ENCODE measurements at places on chromosomes 1 and 21. TPM values are rescaled to one million over a fixed set of nuclear protein-coding genes. Genes with fewer than 3 reads are reported as not detected.

The TMEM200B gene
- 14.3 TPM for polyA plus RNA-seq

DNA sequence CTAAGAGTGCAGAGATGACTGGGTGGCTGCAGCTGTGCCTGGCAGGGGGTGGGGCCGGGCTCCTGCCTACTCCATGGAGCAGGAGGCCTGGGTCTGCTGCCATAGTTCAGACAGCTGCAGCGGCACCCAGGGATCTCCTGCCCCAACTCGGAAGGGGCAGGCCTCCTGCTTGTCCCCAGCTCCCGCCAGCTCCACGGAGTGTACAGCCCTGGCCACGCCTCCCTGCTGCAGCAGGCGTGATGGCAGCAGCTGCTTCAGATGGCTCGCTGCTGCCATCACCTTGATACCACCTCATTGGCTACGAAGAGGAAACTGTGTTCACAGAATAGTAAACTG, 35.9 kb downstream of the ACTL8 start:
- DNase-seq = no peak

DNA sequence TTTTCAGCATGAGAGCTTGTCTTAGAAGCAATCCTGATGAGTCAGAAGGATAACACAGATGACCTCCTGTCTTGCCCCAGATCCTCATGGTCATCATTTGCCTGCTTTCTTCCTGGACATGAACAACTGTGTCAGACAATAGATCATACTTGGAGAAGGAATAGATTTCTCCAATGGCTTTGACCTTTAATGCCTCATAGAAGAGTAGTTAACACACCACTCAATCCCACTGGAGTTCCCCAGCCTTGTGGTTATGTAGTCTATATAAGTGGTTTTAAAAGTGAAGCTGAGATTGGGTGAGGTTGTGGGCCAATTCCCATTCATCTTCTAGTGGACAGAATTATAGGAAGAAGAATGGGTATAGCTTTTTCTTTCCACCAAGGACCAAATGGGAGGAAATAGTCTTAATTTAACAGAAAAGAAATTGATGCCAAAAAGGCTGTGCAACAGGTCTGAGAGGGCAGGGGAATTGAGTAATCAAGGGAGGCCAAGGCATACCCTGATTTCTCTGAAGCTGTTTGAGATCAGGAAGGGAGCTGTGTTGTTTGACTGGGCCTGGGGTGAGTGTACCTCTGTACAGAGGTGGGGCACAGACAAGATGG, 14.4 kb downstream of the PRCC start:
- no peak for DNase-seq

DNA sequence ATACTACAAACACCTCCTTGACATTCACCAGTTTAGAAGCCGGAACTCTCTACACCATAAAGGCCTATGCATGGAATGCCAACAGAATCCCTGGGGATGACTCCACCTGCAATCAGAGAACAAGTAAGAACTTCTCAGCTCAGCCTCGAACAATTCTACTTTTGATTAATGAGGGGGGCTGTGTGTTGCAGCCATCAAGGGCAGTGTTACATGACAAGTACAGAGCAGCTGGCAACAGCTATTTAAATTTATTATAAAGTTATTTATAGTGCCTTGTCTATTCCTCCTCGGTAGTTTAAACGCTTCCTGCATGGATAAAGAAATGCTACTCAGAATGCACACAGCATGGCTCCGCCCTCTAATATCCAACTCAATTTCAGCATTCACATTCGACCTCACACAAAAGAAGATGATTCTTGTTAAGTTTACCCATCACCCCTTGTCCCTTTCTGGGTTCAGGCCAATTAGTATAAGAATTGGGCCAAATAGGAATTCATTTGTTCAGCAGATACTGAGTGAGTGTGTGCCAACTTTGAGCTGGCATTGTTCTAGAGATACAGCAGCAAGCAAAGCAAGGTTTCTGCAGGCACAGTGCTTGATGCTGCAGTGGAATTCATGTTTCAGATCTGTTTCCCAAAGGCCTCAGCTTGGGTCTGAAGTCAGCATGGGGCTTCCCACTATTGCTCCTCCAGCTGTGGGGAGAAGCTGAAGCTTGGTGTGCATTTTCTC, 6.4 kb downstream of the FNDC7 start:
- DNase-seq = no peak

DNA sequence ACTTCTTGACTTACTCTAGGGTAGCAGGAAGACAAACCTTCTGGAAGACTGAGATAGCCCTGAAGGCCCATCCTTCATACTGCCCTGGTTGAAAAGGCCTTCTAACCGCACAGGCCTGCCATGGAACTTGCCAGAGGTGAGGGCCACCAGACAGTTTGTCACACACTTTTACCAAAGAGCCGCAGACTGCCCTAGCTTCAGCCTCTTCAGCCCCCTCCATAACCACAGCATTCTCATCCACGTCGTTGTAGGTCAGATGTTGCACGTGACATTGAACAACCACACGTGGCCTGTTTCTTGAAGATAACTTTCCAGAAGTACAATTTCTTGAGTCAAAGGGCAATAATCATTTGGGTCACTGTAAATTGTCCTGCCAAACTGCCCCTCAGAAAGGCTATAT, 18.9 kb downstream of the ZNF362 start:
- DNase-seq = no peak

All from right renal pelvis (tissue), 4 donors.